ENCODE measurements at places on chromosomes 4 and X.
A peak's percentile ranks its signal among the peaks of the same experiment; 100 is the strongest.

GRCh38 chr4:22900876-22901275, 208.1 kb downstream of the GBA3 start:
- DNase-seq: no peak

DNA sequence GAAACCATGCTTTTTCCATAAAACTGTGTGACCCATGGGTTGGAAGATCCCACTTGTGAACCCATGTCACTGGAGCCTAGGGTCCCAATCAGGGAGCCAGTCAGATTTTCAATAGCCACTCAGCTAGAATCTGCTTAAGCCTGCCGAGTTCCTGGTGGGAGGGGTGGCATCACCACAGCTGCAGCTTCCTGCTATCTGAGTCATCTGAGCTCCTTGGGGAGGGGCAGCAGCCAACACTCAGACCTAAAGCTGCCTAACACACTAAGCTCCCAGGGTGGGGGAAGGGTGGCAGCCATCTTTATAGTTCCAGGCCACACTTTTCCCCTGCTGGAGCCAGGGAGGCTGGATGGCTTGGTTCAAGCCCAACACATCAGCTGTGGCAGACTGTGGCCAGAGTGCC, 350.1 kb downstream of the C4orf33 start:
- DNase-seq: no peak

GRCh38 chr4:101806914-101807313, 16.4 kb downstream of the BANK1 start:
- DNase-seq: no peak

GRCh38 chr4:187999406-187999932, 3.9 kb downstream of the ZFP42 start:
- DNase-seq: no peak

- no peak for DNase-seq
These were observed 164.1 kb downstream of the CHIC2 start for GRCh38 chr4:53900271-53900649.

DNA sequence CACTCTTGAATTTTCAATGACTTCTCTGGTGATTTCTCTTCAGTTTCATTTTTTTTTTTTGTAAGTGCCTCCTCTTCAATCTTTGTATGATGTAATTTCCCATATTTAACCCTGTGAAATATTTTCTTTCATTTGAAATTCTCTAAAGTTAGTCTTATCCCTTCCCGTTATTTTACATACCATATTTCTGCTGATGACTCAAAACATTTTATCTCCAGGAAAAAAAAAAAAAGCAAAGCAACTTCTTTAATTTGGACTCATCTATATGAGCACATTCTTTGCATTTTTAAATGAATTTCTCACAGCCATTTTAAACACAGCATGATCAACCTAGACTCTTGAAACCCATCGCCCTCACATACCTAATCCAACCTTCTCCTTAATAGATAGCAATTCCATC, 1831.4 kb downstream of the ARAP2 start:
- DNase-seq: no peak

- no peak for DNase-seq
These were observed 116.2 kb downstream of the CDS1 start for GRCh38 chr4:84699001-84699671.

DNA sequence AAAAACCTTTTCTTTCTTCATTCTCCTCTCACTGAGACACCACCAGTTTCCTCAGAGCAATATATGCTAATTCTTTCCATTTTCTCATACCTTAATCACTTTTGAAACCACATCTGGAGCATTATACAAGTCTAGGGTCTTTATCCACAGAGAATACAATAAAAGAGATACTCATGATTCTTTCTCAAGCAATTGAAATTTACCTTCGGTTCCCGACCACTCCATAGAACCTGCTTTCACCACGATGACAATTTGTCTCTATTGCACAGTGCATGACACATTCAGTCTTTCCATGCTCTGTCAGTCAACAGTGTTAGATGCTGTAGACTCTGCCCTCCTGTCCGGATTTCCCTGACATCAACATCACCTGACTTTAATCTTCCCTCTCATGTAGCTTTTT, 409.3 kb upstream of the NWD2 start:
- no peak for DNase-seq

GRCh38 chr4:137359691-137360315, 172.5 kb downstream of the PCDH18 start:
- DNase-seq: no peak

DNA sequence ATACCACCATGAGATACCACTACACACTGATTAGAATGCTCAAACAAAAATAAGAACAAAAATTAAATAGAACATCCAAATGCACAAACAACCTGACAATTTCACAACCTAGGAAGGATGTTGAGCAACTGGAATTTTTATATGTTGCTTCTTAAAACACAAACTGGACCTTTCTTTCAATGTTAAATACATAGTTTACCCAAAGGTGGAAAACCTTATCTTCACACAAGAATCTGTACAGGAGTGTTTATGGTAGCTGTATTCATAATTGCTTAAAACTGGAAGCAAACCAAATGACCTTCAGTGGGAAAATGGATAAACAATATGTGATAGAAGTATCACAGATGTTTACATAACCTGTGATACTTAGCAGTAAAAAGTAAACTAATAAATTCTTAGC, 573.8 kb downstream of the MAGEB5 start:
- DNase-seq: no peak

- DNase-seq: no peak
These were observed 67.3 kb downstream of the FBXO8 start for GRCh38 chr4:174215961-174216680.

GRCh38 chr4:105306158-105306781, 159.6 kb downstream of the TET2 start:
- no peak for DNase-seq

DNA sequence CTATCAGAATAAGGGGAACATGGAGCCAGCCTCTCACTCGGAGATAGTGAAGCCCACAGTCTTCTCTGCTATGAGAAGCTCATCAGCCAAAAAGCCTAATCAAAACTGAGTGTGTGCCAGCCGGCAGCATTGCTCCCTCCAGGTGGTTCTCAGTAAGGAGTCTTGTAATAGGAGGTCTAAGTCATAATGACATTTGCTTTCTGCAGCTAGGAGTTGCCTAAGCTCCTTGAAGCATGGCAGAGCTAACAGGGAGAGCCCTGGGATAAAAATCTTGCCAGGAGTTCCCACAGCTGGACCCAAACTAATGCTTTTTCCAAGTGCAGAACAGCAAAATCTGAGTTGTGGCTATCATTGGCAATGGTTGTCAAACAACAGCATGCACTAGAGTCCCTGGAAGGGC, 245.2 kb downstream of the SPATA18 start:
- DNase-seq: no peak

DNA sequence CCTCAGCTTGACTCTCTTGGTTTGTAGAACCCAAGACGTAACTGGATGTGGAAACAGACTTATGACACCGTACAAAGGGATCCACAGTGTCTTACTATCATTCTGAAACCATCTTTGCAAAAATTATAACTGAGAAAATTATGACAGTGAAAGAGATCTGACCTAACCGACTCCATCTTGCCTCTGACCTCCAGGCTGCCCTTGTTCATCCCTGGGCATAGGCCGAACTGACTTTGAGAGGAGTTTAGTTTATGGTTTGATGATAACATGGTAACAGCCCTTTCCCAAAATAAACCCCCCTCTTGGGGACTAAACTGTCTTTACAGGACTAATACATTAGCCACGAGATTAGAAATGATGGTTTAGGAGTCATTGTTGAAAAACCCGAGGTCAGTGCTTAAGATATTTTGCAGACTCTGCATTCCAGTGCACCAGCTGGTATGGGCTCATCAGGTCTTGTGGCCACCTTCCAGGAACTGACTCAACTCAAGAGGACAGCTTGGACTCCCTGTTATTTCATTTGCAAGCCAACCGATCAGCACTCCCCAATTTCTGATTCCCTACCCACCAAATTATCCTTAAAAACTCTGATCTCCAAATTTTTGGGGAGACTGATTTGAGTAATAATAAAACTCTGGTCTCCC, 49.6 kb downstream of the CASP3 start:
- DNase-seq: peak; percentile 78

DNA sequence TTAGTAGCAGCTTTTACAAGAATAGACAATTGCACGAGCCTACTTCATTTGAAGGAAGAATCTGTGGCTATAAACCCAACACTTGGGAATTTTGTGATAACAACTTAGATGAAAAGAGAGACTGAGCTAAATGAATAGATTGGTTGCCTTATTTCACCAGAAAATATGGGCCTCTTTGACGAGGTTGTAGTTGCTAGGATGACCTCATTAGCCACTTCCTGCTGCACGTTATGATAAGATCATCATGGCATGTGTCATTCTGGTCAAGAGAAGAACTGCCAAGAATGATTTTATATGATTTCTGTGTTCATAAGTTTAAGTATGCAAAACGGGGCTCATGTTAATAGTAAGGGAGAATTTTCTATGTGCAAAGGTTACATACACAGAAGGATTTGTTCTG, 321.9 kb upstream of the GIMD1 start:
- peak; percentile 52 for DNase-seq

DNA sequence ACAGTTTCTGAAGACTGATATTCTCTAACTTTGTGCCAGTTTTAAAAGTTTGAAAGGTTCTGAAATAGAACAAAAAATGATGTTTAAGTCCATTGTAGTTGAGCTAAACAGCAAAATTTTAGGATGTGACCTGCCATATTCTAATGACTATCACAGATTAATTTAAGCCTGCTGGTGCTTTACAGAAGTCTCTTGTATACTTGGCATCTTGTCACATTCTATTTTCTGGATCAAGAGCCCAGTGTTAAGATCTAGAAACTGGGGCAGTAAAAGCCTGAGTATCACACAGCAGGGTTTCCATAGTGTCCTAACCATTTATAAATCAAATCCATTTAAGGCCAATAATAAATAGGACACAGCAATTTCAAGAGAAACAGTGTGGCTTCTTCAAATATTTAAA, 12.4 kb downstream of the FSTL5 start:
- no peak for DNase-seq

DNA sequence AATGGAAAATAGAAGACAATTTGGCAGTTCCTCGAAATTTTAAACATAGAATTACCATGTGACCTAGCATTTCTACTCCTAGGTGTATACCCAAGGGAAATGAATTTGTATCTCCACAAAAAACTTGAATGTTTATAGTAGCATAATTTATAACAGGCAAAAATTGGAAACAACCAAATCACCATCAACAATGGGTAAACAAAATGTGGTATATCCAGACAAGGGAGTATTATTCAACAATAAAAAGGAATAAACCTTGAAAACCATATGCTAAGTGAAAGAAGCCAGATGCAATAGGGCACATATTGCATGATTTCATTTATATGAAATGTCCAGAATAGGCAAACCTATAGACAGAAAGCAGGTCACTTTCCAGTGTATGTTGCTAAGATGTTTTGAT, 83.8 kb downstream of the SNX25 start:
- DNase-seq: no peak

DNA sequence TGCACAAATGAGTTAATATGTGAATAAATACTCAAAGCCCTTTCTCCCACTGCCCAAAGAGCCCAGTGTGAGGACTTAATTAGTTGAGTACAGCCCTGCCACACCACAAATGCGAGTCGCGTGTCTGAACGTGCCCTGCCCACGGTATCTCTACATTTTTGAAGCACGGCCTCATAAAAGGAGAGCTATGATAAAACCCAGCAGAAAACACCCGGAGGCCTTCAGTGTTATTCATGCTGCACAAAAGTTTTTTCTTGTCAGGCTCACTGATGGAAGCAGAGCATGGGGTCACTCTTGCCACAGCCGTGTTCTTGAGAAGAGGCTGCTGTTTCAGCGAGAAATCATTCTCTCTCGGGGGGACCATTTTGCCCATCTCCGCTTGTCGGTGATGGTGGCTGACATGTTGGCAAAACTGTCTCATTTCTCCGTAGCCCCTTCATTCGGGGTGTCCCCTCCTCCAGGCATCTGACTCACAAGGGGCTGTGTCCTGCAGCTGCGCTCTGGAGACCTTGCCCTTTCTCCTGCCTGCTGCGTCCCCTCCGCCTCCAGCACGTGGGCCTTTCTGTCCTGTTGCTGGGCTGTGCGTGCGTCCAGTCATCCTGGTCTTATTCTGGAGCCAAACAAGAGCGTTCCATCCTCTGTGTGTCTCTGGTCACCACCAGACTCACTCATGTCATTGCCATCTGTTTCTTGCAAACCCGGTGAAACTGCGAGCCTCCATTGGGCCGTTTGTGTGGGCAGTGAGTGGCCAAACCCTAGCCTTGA, 88.8 kb downstream of the SORCS2 start:
- no peak for DNase-seq

DNA sequence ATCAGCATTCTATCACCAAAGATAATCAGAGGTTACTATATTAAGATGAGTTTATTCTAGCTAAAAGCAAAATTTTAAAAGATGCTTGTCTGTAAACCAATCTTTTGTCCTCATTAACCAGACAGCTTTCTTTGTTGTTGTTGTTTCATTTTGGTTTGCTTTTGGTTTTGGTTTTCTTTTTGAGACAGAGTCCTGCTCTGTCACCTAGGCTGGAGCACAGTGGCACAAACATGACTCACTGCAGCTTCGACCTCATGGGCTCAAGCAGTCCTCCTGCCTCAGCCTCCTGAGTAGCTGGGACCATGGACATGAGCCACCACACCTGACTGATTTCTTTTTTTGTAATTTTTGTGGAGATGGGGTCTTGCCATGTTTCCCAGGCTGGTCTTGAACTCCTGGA, 102.9 kb downstream of the COX18 start:
- DNase-seq: no peak

- DNase-seq: no peak
These were observed 3.6 kb downstream of the DRP2 start for GRCh38 chrX:101223226-101223625.

DNA sequence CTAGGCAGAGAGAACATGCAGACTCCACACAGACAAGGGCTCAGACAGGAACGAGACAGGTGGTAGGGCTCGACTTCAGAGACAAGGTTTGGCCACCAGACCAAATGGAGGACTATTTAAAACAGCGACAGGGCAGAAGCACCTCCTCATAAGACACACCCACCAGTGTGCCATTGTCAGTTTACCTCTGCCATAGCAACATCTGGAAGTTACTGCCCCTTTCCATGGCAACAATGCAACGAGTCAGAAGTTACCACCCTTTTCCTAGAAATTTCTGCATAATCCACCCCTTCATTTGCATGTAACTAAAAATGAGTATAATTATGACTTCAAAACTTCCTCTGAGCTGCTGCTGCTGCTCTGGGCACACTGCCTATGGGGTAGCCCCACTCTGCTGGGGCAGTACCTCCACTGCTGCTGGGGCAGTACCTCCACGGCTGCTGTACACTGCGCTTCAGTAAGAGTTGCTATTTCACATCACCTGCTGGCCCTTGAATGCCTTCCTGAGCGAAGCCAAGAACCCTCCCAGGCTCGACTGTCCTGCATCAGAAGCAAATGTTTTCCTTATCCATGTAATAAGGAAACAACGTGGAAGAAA, 2222.3 kb upstream of the AGA start:
- no peak for DNase-seq

DNA sequence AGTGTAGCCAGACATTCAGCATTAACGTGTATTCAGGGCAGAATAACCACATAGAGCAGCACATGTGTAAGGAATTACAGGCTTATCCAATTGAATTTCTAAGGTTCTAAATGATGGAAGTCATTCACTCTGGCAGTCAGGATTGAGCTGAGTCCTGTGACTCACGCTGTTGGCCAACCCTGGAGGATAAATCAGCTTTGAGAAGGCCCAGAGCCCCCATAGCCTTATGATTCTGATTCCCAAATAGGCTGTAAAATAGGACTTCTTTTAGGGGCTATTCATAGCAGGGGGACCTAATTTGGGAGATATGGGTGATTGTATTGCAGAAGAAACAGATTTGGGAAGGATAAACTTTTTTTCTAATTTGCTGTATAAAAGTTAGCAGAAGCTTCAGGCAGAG, 8.1 kb upstream of the HPF1 start:
- DNase-seq: peak; percentile 21

All from HCEC 1CT (cell line).